Neuronal stem cell (in vitro differentiated cells): ENCODE measurements at places on chromosomes 6 and 20.

DNA sequence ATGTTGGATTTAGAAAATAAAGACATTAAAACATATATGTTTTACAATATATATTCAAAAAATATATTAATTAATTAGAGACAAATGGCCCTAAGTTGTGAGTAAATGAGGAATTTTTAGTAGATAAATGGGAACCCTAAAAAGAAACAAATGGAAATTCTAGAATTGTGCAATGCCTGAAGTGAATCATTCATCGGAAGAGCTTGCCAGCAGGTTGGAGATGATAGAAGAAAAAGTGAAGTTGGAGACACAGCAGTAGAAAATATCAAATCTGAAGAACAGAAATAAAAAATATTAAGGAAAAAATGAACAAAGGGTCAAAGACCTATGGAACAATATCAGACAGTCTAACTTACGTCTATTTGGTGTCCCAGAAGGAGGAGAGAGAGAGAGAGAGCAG, 109.4 kb upstream of the NEDD9 start:
- no peak for DNase-seq

DNA sequence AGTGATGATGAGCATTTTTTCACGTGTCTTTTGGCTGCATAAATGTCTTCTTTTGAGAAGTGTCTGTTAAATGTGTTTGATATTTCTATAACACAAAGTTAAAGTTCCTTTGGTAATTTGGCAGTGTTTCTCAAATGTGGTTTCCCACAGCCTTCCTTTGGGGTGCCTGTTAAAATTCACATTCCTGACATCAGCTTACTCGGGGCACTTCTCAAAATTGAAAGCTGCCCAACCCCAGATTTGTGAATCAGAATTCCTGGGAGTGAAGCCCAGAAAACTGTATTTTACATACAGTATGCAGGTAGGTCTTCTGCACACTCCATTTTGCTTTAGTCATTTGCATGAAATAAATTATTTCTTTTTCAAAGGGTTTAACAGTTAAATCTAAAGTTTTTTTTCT, 207.9 kb downstream of the GMPR start:
- no peak for DNase-seq

- DNase-seq, result no peak
These were observed 663.6 kb downstream of the RNF144B start for GRCh38 chr6:19050765-19051164.

- DNase-seq, result no peak
These were observed 292.1 kb downstream of the SOX4 start for GRCh38 chr6:21885532-21886114.

GRCh38 chr20:63074182-63074581, 67.4 kb upstream of the BHLHE23 start:
- no peak for DNase-seq

DNA sequence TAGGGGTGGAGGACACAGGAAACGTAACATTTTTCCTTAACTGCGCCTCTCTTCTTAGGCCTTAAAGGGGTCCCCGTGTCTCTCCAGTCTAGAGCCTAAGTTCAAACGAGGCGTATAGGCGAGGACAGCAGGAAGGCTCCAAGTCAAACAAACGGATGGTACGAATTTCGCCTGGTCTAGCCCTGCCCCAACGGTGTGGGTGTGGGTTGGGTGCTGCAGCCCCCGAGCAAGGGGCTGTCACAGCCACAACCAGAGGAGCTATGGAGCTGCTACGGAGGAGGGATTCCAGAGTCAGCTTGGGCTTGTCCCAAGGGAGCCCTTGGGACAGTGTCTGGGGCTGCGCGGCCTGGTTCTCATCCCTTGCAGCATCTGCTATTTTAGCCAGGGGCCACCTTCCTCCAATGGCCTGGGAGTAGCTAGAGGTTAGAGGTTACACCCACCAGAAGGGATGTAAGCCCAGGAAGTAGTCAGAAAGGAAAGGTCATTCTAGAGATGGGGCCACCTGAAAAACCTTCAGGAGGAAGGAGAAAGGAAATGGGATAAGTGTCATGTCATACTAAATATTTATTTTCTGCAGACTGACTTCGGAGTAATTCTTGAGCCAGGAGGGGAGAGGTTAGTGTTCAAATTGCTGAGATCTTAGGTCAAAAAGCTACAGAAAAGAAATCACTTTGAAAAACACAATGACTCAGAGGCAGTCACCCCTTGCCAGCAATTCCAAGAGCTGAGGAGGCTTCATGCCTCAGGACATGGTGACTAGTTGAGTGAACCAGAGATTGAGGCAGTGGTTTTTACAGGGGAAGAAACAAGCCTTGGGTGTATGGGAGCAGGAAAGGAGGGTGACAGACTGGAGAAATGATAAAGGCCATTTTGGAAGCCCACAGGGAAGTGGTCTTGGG, 21.7 kb downstream of the VPS52 start:
- no peak for DNase-seq

- DNase-seq, result no peak
These were observed at the start of gene CRISP3 for GRCh38 chr6:49744259-49744658. CRISP3 (minus strand) TSS chr6:49744388; CDS start chr6:49744367, 21 bp downstream.

DNA sequence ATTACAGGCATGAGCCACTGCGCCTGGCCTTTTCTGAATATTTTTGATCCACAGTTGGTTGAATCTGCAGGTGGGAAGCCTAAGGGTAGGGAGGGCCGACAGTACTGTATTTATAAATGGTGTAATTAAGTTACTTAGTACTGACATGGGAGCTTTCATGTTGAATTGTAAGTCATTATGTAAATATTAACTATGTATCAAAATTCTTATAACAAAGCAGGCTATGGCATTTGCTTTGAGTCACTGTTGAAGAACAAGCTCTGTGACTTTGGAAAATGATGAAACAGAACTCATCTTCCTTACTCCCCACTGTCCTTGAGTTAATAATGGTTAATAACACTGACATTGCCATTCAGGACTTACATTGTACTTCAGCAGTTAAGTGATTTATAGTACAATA, 63.0 kb upstream of the TXNDC5 start:
- DNase-seq, result no peak

DNA sequence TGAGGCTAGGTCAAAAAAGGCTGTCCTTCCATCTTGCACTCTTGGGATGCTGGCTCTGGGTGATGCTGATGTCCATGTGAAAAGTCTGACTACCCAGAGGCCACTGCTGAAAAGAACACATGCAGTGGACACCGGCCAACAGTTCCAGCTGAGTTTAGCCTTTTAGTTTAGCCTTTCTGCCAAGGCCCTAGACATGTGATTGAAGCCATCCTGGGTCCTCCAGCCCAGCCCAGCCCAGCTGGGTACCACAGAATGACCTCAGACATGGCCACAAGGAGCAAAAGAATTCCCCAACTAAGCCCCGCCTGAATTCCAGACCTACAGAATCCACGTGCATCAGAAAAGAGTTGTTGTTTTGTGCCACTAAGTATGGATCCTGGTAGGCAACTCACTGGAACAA, 17.4 kb downstream of the PIGT start:
- DNase-seq, result no peak

DNA sequence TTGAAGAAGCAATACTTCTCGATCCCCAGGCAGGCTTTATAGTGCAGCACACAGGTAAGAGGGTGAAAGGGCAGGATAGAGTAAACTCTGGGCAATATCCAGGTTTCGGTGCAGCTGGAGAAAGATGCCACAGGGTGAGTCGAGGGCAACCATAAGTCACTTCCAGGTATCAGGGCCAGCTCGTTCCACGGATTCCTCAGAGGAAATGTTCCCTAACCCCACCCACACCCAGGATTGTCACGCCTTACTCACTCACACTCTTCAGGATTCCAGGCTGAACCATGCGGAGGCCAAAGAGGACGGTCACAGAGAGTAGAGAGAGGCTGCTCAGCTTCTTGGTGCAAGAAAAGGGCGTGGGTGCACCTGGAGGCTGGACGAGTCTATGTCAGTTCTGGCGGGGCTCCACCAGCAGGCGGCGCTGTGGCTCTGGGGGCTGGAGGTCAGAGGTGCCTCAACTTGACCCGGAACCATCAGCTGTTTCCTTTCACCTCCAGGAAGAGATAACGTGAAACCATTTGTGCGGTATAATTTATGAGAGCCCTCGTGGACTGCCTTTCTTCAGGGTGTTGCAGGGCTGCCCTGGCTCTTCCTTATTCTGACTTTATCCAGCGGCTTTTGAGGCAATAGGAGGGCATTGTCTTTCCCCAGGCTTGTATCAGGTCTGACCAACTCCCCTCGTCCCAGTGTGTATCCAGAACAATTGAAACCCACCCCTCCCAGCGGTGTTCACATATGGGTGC, 14.5 kb upstream of the WFDC12 start:
- peak; percentile 36 for DNase-seq
